ENCODE measurements at places on chromosomes 1 and 21.
A peak's percentile ranks its signal among the peaks of the same experiment; 100 is the strongest.

GRCh38 chr1:1225238-1225845 is 6.5 kb downstream of the SDF4 start:
- DNase-seq = no peak

DNA sequence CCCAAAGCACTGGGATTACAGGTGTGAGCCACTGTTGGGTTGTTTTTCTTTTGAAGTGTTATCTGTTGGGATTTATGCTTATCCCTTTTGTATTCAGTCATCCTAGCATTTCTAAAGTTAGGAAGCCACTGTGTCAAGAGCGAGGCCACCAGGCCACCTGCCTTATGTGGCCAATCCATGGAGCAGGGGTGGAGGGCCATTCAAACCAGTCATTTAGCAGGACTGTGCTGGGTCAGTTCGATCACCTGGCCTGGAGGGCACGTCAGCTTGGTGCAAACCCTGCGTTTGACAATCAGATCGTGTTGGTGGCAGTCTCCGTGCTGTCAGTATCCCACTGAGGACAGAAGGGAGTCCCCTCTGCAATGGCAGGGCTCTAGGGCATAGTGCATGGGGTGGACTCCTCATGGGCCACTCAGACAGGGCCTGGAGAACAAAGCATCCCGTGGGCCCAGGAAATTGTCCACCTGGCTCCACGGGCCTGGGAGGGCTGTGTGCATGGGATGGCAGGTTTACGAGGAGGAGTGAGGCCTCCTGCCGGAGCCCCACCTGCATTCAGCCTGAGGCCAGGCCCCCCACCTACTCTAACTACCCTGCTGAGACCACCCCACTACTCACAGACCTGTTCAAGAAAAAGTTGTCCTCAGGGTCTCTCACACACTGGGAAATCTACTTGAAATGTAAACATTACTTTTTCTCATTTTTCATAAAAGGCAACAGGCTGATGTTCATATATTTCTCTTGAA is 242.3 kb downstream of the SDCCAG8 start:
- DNase-seq = no peak

- no peak for DNase-seq
These were observed 63.2 kb downstream of the KIF26B start for GRCh38 chr1:245217853-245218608.

DNA sequence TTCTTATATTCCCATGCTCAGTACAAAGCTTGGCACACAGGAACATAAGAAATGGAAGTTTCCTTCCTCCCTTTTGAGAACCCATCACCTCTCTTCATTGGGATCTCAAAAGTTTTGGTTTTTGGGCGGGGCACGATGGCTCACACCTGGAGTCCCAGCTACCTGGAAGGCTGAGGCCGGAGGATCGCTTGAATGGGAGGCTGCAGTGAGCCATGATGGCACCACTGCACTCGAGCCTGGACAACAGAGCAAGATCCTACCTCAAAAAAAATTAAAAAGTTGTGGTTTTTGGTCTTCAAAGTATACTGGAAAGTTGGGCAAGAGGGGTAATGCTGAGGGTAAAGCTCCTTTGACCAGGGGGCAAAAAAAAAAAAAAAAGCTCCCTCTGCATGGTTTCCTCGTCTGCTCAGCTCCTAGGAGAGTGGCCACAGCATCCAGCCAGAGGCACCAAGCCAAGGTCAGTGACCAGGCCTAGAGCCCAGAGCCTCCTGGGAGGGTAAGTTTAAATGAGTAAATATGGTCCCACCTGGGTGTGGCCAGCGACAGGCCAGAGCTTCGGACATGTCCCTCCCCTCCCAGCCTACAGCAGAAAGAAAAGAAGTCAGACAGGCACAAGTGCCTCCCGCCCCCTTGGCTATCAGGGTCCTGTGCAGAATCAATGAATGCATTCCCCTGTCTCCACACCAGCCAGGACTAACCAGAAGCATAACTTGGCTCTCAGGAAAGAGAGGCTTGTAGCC is 5.0 kb downstream of the MEF2D start:
- DNase-seq = no peak

DNA sequence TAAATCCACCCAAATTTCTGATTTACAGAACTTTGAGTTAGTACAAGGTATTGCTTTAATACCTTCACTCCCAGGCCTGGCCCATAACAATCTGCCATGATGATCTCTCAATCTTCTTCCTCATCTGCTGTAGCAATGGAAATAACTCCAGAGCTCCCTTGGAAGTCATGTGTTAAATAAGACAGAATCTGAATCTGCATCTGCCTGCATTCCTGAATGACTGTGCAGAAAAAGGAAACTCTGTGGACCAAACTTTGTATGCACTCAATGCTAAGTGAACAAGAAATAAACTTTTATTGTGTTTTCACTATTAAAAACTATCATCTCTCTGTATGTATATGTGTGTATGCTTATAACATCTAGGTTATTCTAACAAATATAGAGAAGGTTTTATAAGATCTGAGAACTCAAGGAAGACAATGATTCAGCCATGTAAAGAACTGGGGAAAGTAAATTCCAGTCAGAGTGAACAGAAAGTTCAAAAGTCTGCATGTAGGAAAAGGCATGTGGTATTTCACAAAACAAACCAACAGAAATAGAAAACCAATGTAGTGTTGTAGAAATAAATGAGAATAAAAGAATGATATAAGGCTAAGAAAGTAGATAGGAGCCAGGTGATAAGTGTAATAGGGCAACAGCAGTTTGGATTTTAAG is 390.2 kb downstream of the USH2A start:
- DNase-seq = no peak

DNA sequence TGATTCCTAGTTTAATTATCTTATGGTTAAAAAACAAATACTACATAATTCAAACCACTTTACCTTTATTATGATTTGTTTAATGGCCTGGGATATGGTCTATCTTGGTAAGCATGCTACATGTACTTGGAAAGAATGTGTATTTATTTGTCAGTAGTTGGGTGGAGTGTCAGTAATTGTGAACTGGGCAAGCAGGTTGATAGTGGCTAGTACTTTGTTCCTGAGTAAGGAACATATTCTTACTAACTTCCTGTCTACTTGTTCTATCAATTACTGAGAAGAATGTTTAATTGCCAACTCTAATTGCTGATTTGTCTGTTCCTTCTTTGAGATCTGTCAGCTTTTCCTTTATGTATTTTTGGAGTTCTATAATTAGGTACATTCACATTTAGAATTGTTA is 49.2 kb upstream of the ABCG1 start:
- no peak for DNase-seq

DNA sequence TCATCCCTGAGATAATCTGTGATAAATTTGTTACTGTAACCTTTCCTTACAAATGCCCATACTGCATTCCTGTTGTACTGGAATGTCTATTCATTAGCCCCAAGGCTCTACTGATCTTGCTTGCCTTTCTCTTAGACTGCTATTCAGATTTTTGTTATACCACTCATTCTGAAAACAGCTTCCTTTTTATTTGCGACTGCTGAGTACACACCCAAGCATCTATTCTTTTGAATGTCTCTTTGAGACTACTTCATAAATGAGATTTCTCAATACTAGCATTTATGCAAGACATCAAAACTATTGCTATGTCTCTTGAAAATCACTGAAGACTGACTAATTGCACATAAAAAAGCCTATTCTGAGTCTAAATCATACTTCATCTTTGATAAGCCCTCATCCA is 38.6 kb downstream of the DENND1B start:
- DNase-seq = no peak

- DNase-seq = no peak
These were observed 94.1 kb downstream of the ADARB1 start for GRCh38 chr21:45168522-45168921.

DNA sequence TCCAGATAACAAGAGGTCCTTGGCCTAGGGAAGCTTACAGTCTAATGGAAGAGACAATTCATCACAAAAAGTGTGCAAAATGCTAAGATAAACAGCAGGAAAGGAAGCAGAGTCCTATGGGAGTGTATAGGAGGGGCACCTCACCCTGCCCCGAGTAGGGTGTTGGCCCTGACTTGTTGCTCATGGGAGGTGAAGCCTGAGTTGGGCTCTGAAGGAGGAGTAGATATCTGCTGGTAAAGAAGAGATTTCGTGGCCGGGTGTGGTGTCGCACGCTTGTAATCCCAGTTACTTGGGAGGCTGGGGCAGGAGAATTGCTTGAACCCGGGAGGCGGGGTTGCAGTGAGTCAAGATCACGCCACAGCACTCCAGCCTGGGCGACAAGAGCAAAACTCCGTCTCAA is 18.6 kb upstream of the GPR37L1 start:
- no peak for DNase-seq

DNA sequence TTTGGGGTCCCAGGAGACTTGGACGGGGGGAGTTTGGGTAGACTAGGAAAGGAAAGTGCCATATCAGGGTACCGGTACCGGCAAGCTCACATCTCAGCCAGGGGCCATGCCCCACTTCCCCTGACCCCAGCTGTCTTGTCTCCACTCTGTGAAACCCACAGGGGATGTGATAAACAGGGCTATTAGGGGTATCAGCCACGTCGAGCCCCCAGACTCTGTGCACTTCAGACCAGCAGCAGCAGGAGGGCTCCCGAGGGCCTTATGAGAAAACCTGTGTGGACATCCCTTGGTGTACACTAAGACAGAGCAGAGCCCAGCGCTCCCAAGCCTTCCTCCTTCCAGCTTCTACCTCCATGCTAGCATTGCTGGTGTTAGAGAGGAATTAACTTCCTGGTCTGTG is 46.3 kb downstream of the TNNT2 start:
- no peak for DNase-seq

DNA sequence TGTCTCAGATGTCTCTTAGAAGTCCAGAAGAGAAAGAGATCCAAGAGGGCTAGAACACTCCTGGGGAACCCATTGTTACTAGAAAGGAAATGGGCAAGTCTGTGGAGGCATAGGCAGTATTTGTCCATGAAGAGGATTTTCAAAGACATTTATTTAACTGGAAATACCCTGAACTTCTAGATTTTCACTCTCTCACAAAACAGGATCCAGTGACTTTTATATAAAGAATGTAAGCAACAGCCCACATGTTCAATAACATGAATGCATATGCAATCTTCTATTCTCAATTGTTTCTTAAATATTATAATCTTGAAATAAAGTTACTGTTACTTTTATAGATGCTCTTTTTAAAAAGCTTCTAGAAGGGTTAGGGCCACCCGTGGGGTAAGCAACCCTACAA is 53.4 kb downstream of the TBX15 start:
- no peak for DNase-seq

GRCh38 chr1:67134695-67135094 is at the start of gene C1orf141:
TSS of gene C1orf141 (minus strand) at chr1:67134970. CDS start at chr1:67127240, 7,730 bp downstream.
- DNase-seq = no peak

DNA sequence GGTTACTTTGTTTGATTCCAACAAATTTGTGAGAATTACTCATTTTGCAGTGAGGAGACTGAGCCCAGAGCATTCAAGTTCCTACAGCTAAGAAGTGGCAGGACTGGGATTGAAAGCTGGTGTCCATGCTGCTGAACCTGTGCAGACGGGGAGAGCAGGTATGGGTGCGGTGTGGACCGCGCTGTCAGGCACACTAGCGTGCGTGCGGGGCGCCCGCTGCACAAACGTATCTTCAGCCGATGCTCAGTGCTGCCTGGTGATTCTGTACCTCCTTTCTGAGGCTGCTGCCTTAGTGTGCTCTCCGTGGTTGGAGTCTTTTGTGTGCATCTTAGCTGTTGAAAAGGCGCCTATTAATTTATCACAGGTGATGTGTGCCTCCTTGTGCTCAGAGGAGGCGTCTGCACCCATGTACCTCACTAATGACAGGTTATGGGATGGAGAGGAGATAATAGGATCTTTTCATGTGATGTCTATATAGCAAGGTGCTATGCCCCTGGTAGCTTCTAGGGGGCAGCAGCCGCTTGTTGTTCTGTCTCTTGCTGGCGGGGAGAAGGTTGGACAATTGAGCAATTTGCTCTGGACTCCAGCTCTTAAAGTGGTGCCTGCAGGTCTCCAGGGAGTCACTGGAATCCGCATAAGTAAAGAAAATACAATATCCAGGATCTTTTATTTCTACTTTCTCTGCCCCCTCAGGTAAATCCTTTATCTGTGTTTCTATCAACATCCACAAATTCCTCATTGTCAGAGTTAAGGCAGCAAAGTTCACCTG is 32.5 kb downstream of the PEX14 start:
- DNase-seq = no peak

DNA sequence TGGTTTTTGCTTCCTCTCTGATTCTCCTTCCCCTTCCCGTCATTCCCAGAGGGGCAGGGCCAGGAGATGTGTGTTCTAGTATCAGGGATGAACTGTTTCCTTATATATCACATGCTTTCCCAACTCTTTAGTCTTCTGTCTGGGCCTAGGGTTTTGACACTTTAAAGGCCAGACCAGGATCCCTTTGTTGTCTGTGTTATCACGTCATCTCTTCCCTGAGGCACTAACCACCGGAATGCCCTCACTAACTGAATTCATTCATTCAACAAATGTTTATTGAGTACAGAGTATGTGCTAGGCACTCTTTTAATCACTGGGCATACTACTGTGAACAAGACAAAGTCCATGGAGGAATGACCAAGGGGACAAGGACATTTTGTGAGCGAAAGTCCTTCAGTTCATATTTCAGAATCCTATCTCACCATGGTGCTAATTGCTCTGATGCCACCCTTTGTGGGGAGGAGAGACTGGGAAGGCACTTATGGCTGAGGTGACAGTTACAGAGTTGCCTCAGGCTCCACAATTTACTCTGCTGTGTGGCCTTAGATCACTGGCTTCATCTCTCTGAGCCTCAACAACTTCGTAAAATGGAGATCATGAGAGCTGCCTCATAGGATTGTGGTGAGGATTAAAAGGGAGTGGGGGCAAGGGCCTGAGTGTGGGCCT is 12.0 kb upstream of the ZNF362 start:
- DNase-seq = no peak

- no peak for DNase-seq
These were observed 13.4 kb upstream of the PSMB4 start for GRCh38 chr1:151386002-151386401.

- no peak for DNase-seq
These were observed 25.1 kb downstream of the PLEKHM2 start for GRCh38 chr1:15709226-15709625.

DNA sequence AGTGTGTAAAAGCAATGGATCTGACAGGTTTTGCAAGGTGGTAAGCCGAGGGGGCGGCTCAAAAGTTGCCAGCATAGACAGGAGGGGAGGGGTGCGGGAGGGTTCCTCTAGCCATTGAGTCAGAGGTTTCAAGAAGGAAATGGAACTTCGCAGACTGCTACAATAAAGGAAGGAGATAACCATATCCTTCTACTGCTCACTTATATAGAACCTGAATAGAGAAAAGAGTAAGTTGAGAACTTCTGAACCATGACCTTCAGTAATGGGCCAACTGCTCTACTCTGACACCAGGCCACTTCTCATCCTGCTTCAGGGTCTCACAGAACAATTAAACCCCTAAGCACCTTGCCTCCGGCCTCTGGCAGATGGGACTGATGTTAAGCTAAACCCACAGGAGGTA is 26.3 kb upstream of the BCAR3 start:
- no peak for DNase-seq

- peak; percentile 70 for DNase-seq
These were observed 2.2 kb downstream of the SPATC1L start for GRCh38 chr21:46181953-46182547.

DNA sequence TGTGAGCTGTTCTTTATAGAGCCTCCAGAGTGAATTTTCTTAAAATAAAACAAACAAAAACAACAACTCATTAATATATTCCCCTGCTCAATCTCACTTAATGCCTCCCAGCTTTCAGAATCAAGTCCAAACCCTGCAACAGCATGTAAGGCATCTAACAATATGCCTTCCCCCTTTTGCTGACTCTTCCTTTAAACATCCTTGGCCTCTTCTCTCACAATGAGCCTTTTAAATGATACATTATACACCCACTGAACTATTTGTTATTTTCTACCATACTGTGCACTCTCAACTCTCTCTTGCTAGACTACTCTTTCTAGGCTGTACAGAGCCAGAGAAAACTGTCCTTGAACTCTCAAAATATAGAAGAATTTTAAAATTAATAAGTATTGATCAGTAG is 115.2 kb upstream of the SNX7 start:
- DNase-seq = no peak
